A549 treated with GW870086 at 1 μM for 4 hours (cell line): ENCODE measurements at places on chromosomes 2 and 18. TPM values are rescaled to one million over a fixed set of nuclear protein-coding genes. Genes with fewer than 3 reads are reported as not detected.

GCKR gene
- total RNA-seq, result 0.08 to 0.80 TPM (median 0.43 TPM) in 4 of 5 replicates, not detected in the other

CD28 gene
- not detected in 5 replicates for total RNA-seq

VSNL1 gene
- total RNA-seq, result not detected in 5 replicates

HTR2B gene
- 0.06 TPM in 1 of 5 replicates, not detected in the others for total RNA-seq

IL1RN gene
- 0.10 to 0.62 TPM (median 0.53 TPM) in 5 replicates for total RNA-seq

CFAP65 gene
- total RNA-seq, result 0.14 to 0.21 TPM (median 0.18 TPM) in 4 of 5 replicates, not detected in the other

ANKRD62 gene
- not detected in 5 replicates for total RNA-seq

REG1A gene
- not detected in 5 replicates for total RNA-seq

ANKRD29 gene
- 10.6 to 17.8 TPM (median 16.6 TPM) in 5 replicates for total RNA-seq

UPP2 gene
- total RNA-seq, result not detected in 5 replicates

SNTG2 gene
- total RNA-seq, result not detected in 5 replicates

C2orf78 gene
- not detected in 5 replicates for total RNA-seq

PSMA8 gene
- not detected in 5 replicates for total RNA-seq

FOXD4L1 gene
- 0.24 to 0.56 TPM (median 0.30 TPM) in 5 replicates for total RNA-seq

CCDC68 gene
- total RNA-seq, result 2.4 to 4.2 TPM (median 3.2 TPM) in 5 replicates

CNTNAP5 gene
- total RNA-seq, result not detected in 5 replicates

BOLA3 gene
- 128 to 155 TPM (median 132 TPM) in 5 replicates for total RNA-seq

CYS1 gene
- total RNA-seq, result 1.2 to 1.5 TPM (median 1.3 TPM) in 5 replicates

SP9 gene
- 1.9 to 2.7 TPM (median 2.5 TPM) in 5 replicates for total RNA-seq

TBR1 gene
- total RNA-seq, result 0.02 to 0.06 TPM (median 0.04 TPM) in 4 of 5 replicates, not detected in the other

VPS54 gene
- total RNA-seq, result 11.4 to 16.2 TPM (median 15.4 TPM) in 5 replicates

RIT2 gene
- not detected in 5 replicates for total RNA-seq

PSTPIP2 gene
- total RNA-seq, result 0.12 to 0.44 TPM (median 0.24 TPM) in 5 replicates

M1AP gene
- total RNA-seq, result not detected in 5 replicates

CHST10 gene
- total RNA-seq, result 14.6 to 16.7 TPM (median 15.2 TPM) in 5 replicates

POTEI gene
- total RNA-seq, result 0.07 TPM in 1 of 5 replicates, not detected in the others

AKAIN1 gene
- not detected in 5 replicates for total RNA-seq

ARHGAP28 gene
- total RNA-seq, result 0.02 to 0.08 TPM (median 0.03 TPM) in 3 of 5 replicates, not detected in the others

SLC9A4 gene
- total RNA-seq, result not detected in 5 replicates

GRB14 gene
- total RNA-seq, result 6.2 to 8.4 TPM (median 6.8 TPM) in 5 replicates

RTP5 gene
- total RNA-seq, result not detected in 5 replicates

GPR75 gene
- total RNA-seq, result 1.4 to 1.7 TPM (median 1.5 TPM) in 5 replicates

NT5DC4 gene
- not detected in 5 replicates for total RNA-seq

ERFE gene
- 6.7 to 9.2 TPM (median 7.7 TPM) in 5 replicates for total RNA-seq

HPCAL1 gene
- 164 to 228 TPM (median 226 TPM) in 5 replicates for total RNA-seq

CIB4 gene
- 0.40 to 0.50 TPM in 2 of 5 replicates, not detected in the others for total RNA-seq

CCDC85A gene
- 0.10 to 0.23 TPM (median 0.19 TPM) in 5 replicates for total RNA-seq

FRZB gene
- 0.07 TPM in 3 of 5 replicates, not detected in the others for total RNA-seq

CERKL gene
- total RNA-seq, result 0.13 to 0.51 TPM (median 0.23 TPM) in 5 replicates

MC2R gene
- not detected in 5 replicates for total RNA-seq

HOXD8 gene
- 4.4 to 6.2 TPM (median 4.8 TPM) in 5 replicates for total RNA-seq

PXDN gene
- total RNA-seq, result 9.2 to 16.5 TPM (median 14.5 TPM) in 5 replicates

KCNG2 gene
- total RNA-seq, result not detected in 5 replicates

CDH2 gene
- total RNA-seq, result 32.4 to 50.6 TPM (median 48.5 TPM) in 5 replicates

TSPYL6 gene
- not detected in 5 replicates for total RNA-seq

PIEZO2 gene
- 0.58 to 1.2 TPM (median 0.66 TPM) in 5 replicates for total RNA-seq

CABLES1 gene
- 15.7 to 19.1 TPM (median 16.7 TPM) in 5 replicates for total RNA-seq

OSR1 gene
- total RNA-seq, result 6.3 to 10.3 TPM (median 7.0 TPM) in 5 replicates

SALL3 gene
- total RNA-seq, result not detected in 5 replicates
